ENCODE measurements at places on chromosomes 11 and 22.

DNA sequence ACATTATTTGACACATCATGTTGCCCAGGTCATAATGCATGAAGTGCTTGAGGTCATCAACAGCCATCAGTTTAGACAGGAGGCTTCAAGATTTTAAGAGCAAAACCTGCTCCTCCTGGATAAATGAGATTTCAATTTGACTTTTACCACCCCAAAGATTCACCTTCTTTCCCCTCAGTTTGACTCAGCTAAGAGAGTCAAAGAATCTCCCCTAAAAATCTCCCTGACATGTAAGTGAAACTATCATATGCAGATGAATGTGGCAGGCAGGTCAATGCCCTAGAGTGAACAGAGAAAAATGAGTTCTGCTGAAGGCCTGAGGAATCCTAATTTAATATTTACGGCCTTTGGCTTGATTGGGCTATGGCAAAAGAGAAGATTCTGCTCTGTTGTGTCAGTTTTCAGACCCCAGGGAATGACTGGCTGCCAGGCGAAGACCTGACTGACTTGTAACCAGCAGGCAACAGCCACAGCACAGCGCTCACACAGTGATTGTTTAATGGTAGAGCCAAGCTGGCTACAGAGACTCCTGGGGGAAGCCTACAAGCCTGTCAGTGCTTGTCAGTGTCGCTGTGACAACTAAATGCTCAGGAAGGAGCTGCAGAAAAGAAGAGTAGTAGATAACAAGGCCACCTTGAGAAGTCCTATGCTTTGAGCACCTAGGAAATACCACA is 491.2 kb upstream of the LRRC4C start:
- DNase-seq = no peak

- DNase-seq = no peak
Observed at GRCh38 chr11:124934862-124935547, 842 bp downstream of the HEPACAM start.

DNA sequence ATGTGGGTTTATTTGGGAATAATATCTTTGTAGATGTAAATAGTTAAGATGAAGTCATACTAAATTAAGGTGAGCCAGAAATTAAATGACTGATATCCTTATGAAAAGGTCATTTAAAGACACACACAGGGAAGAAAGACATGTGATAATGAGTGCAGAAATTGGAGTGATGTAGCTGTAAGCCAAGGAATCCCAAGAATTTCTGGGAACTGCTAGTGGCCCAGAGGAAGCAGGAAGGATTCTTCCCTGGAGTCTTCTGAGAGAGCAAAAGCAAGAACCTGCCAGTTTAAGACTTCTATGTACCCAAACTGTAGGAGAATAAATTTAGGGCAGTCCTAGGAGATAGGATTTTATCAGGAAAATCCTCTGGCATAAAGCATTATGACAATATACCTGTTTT is 66.9 kb downstream of the LRRC4C start:
- no peak for DNase-seq

- DNase-seq = no peak
Observed at GRCh38 chr11:85718126-85718943, 32.3 kb upstream of the CCDC89 start.

GRCh38 chr11:32071811-32072210 is 19.1 kb upstream of the RCN1 start:
- no peak for DNase-seq

- DNase-seq = no peak
Observed at GRCh38 chr11:76962583-76963416, 71.4 kb upstream of the B3GNT6 start.

GRCh38 chr11:104625246-104625645 is 273.0 kb downstream of the CASP12 start:
- no peak for DNase-seq

DNA sequence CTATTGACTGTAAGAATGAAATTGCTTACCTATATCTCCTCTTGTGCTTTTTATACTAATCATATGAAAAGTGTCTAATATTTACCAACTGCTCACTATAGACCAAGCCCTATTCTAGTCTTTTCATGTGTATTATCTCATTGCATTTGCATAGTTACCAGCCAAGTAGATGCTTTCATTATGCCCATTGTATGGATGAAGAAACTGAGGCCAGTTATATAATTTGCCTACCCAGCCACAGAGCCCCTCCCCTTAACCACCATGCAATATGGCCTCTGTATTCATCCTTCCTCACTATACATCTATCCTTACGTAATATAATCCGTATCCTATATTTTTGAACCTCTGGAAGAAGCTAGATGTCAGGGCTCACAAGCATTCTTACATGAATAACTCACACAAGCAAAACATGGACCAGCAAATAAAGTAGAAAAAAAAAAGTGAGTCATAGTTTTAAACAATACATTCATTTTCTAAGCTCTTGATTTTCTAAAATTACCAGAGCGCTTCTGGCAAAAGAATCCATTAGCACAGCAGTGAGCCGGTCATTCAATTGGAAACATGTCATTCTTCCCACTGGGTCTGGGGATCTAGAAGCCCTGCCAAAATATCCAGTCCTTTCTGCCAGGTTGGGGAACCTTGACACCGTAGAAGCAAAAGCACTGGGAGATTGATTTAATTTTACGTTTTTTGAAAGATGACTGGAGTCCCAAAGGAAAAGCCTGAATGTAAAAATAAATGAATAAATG is 80.0 kb downstream of the C11orf91 start:
- no peak for DNase-seq

GRCh38 chr11:15336021-15336420 is 221.3 kb downstream of the INSC start:
- no peak for DNase-seq

DNA sequence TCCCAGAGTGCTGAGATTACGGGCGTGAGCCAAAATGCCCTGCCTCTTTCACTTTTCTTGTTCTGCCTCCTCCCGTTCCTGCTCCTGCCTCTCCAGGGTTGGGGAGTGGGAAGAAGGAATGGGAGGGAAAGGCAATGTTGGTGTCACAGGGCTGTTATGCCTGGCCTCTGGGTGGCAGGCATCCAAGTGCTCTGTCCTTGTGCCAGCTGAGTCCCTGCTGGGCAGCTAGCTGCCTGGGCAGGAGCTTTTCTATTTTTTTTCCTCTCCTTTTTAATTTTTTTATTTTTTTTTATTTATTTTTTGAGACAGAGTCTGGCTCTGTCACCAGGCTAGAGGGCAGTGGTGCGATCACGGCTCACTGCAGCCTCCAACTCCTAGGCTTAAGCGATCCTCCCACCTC is 4.1 kb upstream of the SAC3D1 start:
- no peak for DNase-seq

GRCh38 chr11:65043881-65044501 is 3.0 kb downstream of the SAC3D1 start:
- no peak for DNase-seq

- DNase-seq = no peak
Observed at GRCh38 chr11:122882857-122883645, 492 bp downstream of the JHY start.

GRCh38 chr22:40157330-40157945 is 20.3 kb upstream of the TNRC6B start:
- no peak for DNase-seq

DNA sequence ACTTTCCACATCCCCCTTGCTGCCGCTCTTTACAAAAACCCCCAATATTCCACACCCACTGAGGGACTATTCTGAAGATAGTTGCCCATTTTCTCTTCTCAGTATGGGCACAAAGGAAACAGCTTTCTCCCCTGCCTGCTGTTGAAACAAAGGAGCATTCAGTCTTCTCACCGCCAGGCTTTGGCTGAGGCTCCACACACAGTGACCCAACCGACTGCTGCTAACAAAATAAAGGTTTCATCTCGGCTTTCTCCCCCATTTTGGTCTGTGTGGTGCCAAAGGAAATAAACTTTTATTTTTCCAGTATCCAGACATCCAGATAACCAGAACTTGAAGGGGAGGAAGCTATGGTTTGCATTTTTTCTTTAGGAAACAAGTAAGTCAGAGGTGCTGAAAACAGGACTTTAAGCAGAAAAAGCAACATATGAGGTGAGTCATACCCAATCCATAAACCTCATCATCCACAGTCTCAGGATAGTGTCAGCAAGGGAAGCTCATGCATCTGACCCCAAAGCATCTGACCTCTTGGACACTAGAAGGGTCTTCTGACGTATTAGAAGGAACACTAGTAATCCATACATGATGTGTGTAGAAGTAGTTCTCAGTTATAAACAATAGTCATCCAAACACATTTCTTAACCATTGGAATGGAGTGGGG is 6.4 kb downstream of the CLMP start:
- no peak for DNase-seq

DNA sequence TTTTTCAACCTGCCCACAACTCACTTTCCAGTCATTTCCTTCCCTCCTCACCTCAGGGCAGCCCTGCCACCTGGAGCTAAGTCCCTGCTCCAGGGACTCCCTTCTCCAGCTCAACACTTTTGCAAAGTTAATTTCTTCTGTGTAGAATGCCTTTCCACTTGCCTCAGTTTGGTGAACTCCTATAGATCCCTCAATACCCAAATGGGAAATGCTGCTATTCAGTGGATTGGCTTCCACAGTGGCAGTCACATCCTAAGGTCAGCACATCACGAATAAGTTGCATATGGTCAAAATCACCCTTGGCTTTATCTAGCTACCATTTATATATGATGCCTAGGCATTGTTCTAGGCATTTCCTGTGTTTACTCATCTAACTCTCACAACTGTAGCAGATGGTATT is 23.6 kb downstream of the GDPD5 start:
- DNase-seq = no peak

GRCh38 chr11:126415669-126416420 is 60.4 kb downstream of the ST3GAL4 start:
- no peak for DNase-seq

DNA sequence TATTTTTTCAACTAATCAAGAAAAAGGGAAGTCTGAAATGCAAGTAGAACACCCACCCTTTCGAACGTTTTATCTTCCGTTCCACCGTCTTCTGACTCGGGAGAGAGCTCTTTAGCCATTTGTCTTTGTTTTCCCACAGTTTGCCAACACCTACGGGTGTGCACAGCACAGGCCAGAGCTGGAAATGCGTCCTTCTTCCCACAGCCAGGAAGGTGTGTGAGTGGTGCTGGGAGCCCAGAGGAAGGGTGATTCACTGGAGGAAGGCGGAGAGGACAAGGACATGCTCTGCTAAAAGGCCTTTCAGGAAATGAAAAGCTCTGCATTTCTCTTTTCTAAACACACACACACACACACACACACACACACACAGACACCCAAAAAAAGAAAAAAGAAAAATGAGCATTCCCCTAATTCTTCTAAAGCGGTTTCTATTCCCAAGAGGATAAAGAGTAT is 18.5 kb downstream of the ENDOD1 start:
- no peak for DNase-seq

- DNase-seq = no peak
Observed at GRCh38 chr11:45431046-45432018, 145.2 kb upstream of the SYT13 start.

DNA sequence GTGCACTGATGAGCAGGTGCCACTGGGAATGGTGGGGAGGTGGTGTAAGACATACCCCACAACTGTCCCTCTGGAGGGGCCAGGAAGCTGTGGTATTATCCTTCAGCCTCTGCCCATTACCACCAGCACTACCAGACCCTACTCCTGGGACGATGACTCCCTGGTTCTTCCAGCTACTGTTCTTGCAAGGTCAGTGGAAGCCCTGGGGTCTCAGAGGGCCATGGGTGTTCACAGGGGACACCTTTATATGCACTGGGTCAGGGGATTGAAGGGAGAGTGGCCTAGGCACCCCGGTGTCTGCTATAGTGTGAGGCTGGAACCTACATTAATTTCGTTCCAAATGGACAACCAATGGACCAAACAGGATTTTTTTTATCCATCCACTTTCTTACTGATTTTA is 102.1 kb downstream of the RPS6KA4 start:
- no peak for DNase-seq

DNA sequence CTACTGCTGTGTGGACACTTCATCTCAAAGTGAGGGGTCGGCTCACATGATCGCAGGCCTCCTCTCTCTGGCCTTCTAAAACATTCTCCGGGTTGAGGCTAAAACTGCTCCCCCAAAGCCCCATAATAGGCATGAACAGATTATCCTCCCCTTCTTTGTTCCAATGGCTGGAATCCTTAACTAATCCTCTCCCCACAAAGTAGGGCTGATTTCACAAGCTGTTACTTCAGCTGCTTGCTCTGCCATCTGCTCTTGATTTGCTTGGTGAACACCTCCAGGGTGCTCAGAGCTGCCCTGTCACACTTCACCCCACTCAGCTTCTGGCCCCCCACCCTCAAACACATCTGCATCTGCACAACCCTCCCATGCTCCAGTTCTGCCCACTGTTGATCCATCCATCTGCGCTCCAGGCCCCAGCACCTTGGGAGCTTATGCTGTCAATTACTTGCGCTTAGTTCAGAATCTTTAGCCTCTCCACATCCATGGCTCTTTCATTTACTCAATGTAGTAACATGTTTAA is 173.1 kb upstream of the API5 start:
- no peak for DNase-seq

DNA sequence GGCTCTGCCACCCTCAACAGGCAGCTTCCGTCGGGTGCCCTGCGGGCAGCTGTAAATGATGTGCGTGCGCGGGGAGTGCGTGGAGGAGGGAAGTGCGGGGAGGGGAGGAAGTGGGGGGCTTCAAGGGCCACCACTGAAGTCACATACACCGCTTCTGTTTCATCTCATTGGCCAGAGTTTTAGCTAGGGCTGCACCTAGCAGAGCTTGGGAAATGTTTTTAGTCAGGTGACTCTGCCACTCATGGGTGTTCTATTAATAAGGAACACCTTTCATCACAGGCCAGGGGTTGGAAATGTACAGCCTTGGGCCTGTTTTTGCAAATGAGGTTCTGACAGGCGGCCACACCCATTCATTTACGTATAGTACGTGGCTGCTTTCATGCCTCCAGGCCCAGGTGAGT is 14.6 kb downstream of the FAM118A start:
- no peak for DNase-seq

GRCh38 chr11:21625982-21626381 is 566.9 kb upstream of the ANO5 start:
- peak; percentile 85 for DNase-seq

- no peak for DNase-seq
Observed at GRCh38 chr11:79932612-79933011, 491.8 kb upstream of the TENM4 start.

DNA sequence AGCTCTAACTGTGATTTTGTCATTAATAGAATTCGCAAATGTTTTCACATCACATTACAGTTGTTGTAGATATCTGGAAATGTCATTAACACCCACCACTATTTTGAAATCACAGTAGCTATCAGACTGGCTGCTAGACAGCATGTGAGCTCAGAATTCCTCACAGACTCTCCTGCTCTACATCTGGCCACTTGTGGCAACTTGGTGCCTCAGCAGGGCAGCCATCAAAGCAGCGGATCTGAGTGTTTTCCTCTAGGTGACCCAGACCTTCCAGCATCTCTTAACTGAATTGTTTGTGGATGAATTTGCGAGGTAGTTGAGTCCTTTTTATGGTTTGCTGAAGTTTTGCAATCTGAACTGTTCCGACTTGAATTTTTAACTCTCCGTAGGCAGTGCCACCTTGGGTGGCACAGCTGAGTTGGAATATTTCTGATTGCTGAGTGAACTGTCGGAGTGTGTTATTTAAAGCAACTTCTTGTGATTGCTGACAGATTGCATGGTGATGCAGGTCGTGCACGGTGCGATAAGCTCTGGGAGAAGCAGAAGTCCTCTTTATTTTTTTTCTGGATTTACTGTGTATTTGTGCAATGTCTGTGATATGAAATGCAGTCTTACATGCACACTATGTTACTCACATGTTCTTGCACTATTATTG is 114.0 kb upstream of the PLET1 start:
- DNase-seq = no peak

- no peak for DNase-seq
Observed at GRCh38 chr11:102599642-102600261, 25.4 kb downstream of the MMP20 start.

- no peak for DNase-seq
Observed at GRCh38 chr11:5300251-5300650, 1.5 kb downstream of the OR51B4 start.

- DNase-seq = no peak
Observed at GRCh38 chr11:128563308-128563707, 24.1 kb downstream of the ETS1 start.

Data from NCI-H2029 treated with DMSO at 0.1 percent for 48 hours (cell line).